ENCODE measurements at places on chromosomes 7 and 10.

- no peak for DNase-seq
These were observed 40.6 kb upstream of the GHITM start for GRCh38 chr10:84098667-84099066.

GRCh38 chr7:19020062-19020461, 97.4 kb downstream of the TWIST1 start:
- no peak for DNase-seq

DNA sequence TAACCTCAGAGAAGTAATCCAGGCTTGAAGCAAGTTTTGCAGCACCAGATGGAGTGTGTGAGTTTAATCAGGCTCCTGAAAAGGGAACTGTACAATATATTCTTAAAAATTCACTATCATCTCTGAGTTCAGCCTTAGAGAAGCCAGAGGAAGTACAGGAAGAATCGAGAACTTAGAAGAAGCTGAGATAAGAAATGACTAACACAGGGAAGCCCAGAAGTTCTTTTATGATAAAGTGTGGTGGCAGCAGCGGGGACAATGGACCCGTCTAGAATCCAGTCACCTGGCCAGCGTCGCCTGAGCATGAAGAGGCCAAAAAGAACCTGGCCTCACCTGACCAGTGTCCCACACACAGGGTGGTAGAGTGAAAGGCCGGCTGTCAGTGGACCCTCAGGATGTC, 161.0 kb downstream of the USP6NL start:
- DNase-seq = no peak

GRCh38 chr7:51620706-51621105, 304.1 kb upstream of the COBL start:
- no peak for DNase-seq

GRCh38 chr7:549066-549890, 29.6 kb upstream of the PDGFA start:
- no peak for DNase-seq

DNA sequence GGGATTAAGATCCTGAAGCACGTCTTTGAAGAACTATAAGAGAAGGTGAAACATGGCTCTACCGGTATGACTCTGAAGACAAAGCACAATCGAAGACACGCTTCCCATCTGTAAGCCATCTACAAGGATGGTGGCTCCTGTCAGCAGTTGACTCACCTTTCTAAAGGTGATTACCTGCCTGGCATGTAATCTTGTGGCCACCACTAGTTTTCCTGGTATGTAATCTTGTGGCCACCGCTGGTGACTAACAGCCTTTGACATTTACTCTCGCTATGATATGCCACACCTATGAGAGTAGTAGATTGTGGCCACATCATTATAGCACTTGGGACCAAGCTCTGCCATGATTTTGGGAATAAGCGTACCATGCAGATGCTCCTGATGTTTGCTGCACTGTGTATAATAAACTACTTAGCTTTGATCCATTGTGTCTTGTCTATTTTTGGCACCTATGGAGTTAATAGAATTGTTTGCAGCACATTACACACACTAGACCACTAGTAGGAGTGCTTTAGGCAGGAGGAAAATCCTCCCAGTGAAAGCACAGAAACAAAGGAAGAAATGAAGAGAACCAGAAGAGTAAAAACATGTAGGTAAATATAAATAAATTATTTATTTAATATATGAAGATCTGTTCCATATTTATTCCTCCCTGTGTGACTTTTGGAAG, 59.8 kb downstream of the VAX1 start:
- DNase-seq = no peak

GRCh38 chr7:70506434-70506833, 625.5 kb upstream of the GALNT17 start:
- no peak for DNase-seq

- DNase-seq = no peak
These were observed 23.1 kb upstream of the PPIF start for GRCh38 chr10:79324032-79324695.

DNA sequence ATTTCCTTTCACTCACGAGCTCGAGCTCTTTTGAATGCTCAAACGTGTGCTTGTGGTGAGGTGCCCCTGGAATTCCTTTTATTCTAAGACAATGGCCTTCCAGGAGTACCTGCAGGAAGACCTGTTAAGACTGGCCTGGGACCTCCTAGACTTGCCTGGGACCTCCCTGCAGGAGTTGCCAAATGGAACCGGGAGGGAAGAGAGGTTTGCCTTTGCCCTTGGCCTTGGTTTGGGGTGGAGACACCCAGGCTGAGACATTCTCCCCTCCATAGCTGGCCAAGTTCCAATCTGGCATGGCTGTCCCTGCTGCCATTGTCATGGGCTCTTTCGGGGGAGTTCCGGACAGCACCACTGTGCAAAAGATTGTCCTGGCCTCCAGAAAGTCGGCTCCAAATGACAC, 39.7 kb downstream of the DNAJB12 start:
- no peak for DNase-seq

DNA sequence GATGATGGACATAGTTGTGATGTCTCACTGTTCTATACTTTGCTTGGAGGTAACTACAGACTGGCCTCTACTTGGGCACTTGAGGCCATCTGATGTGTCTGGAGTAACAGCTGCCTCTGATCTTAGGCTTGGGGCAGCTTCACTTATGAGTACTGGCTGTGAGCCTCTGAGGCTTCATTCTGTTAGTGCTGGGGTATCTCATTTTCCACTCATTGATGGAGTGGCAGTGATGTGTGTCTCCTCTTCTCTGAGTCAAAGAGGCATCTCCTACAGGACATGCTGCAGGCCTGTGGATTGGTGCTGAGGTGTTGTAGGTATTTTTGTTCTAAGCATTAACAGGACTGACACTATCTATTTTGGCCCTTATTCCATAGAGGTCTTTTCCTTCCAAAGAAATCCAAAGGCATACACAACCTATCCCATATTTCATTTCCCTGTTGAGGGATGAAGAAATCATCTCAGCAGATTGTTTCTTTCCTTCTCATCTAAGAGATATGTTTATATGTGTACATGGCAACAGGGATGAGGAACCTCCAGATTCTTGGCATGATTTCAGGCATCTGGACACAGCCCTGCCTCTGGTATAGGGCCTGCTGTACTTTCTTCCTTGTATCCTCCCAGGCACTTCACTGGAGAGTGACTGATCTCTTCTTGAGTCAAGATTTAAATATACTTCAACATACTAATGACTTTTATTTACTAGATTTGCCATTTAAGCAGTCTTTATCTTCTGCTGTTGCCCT, 65.7 kb upstream of the NOBOX start:
- DNase-seq = no peak
